ENCODE measurements at places on chromosomes 13 and 19.
A peak's percentile ranks its signal among the peaks of the same experiment; 100 is the strongest.

GRCh38 chr19:47272448-47273312, 2.0 kb upstream of the INAFM1 start:
- DNase-seq = no peak

GRCh38 chr13:111267784-111268183, 52.7 kb upstream of the TEX29 start:
- no peak for DNase-seq

DNA sequence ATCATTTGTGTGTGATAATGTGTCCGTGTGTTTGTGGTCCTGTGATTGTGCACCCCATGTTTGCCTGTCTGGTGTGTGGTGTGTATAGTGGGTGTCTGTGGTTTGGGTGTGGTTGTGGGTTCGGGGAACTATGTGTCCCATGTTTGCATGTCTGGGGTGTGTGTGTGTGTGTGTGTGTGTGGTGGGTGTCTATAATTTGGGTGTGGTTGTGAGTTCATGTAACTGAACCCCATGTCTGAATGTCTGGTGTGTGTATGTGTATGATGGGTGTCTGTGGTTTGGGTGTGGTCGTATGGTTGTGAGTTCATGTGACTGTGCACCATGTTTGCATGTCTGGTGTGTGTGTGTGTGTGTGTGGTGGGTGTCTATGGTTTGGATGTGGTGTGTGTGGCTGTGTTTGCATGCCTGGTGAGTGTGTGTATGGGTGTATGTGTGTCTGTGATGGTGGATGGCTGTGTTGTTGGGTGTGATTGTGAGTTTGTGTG, 11.1 kb upstream of the NFIX start:
- no peak for DNase-seq

GRCh38 chr13:74203576-74203975, 69.4 kb upstream of the KLF12 start:
- peak; percentile 24 for DNase-seq

DNA sequence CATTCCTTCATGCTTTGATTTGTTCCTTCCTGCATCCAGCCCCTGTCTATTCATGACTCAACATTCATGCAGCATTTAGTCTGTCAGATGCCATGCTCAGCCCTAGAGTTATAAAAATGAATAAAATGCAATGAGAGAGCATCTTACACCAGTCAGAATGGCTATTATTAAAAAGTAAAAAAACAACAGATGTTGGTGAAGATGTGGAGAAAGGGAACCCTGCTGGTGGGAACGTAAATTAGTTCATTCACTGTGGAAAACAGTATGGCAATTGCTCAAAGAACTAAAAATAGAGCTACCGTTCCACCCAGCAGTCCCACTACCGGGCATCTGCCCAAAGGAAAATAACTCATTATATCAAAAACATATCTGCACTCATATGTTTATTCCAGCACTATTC, 70.0 kb upstream of the GTF3A start:
- no peak for DNase-seq

- no peak for DNase-seq
Measured at GRCh38 chr13:94559222-94559795, 36.6 kb downstream of the TGDS start.

DNA sequence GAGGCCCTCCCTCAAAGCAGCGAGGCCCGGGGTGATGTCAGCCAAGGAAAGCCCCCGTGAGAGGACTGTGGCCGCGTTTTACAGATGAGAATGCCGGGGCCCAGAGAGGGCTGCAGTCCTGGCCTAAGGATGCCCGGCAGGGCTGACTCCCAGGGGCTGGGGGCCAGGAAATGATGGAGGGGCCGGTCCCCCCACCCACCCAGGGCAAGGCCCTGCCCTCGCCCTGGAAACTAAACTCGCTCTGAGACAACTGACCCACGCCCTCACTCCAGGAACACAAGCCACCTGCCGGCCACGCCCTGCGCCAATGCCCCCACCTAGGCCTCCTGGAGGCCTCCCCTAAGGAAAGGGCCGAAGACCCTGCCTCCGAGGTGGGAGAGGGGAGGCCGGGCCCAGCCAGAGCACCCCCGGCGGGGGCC, 7.2 kb downstream of the ZBTB7A start:
- no peak for DNase-seq

GRCh38 chr19:7759156-7759555, 3.9 kb upstream of the CLEC4M start:
- DNase-seq = no peak

- no peak for DNase-seq
Measured at GRCh38 chr13:46618694-46619254, 65.8 kb downstream of the LRCH1 start.

- no peak for DNase-seq
Measured at GRCh38 chr13:20369886-20370361, 137.8 kb upstream of the GJB6 start.

GRCh38 chr13:50070186-50070585, 54.9 kb downstream of the KCNRG start:
- DNase-seq = no peak

GRCh38 chr19:45922281-45922680, 7.7 kb upstream of the NANOS2 start:
- no peak for DNase-seq

- no peak for DNase-seq
Measured at GRCh38 chr13:59352600-59352999, 811.1 kb downstream of the DIAPH3 start.

DNA sequence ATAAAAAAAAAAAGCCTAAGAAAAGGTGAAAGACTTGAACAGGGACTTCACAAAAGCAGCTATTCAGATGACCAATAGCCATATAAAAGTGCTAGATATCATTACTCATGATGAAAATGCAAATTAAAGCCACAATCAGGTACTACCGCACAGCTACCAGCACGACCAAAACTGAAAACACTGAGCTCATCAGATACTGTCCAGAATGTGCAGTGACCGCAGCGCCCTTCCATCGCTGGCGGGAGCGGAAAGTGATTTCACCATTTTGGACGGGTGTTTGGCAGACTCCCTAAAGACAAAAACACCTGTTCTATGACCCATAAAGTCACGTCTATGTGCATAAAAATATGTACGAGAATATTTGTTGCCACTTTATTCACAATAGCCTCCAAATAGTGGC, 60.7 kb downstream of the SLC6A16 start:
- DNase-seq = no peak

DNA sequence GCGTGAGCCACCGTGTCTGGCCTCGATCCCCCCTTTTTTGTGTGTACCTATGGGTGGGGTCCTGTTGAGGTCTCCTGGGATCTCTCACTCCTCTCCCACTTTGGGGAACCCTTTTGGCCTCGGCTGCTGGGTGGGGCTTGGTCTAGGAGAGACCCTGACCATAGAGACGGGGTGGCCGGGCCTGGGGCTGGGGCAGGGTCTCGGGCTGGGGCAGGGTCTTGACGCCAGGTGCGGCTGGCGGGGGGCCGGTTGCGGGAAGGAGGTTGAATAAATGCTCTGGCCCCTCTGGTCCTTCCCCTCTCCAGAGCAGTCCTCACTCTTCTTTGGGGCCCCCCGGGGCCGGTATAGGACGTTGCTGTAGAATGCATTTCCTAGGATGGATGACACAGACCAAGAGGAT, 9.7 kb downstream of the TMIGD2 start:
- DNase-seq = no peak

GRCh38 chr19:1223018-1223855, 14.6 kb downstream of the CBARP start:
- DNase-seq = no peak

DNA sequence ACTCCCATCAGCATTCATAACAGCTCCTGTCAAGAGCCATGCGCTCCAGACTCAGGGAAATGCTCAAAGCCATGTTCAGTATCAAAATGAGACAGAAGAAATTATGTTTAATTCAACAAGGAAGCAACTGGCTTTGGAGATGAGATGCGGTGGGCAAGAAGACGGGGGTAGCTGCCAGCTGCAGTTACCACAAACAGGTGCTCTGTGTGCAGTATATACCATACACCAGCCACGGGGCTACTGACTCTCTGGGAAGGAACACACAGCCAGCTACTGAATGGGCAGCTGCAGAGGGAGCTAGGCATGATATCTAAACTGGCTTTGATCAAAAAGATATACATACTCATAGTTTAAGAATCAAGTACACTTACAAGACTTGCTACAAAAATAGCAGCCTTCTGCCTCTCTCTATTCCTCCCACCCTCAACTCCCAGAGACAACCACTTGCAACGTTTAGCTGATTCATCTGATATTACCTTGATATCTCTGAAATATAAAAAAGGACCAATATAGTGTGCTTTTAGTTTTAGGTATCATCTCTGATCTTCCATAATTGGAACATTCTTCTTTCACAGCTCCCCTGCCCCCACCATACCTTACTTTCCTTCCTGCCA, 593.0 kb downstream of the UQCRFS1 start:
- DNase-seq = no peak

- DNase-seq = no peak
Measured at GRCh38 chr19:43812688-43813087, 10.4 kb upstream of the LYPD5 start.

DNA sequence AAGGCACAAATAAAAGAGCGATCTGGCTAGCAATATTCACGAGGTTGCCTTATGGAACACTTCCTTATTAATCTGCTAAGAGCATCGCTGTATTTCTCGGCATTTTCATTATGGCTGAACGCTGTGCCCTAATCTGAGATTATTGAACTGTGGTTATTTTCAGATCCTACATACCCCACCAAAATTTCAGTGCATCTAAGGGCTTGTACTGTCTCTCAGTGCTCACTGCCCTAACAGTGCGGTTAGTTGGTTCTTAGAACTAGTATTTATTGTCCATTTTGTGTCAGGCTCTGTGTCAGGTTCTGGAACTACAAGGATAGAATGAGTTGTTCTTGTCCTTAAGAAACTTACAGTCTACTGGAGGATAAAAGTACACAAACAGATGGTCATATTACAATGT, 51.6 kb downstream of the FLT3 start:
- DNase-seq = no peak

DNA sequence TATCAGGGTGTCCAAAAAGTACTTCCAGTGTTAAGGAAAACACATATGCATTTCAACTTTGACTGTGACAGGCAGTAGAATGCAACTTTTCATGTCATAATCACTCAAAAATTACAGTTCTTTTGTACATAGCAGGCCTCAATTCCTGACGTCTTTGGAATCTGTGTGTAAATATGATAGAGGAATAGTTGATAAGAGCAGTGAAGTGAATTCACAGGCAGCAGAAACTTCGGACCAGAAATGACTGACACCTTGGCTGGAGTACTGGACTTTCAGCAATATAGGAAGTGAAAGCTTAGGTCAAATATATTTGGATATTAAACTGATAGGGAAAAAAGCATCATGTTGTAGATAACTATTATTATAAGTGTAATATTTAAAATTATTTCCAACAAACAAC, 1741.2 kb upstream of the PCDH20 start:
- DNase-seq = no peak

DNA sequence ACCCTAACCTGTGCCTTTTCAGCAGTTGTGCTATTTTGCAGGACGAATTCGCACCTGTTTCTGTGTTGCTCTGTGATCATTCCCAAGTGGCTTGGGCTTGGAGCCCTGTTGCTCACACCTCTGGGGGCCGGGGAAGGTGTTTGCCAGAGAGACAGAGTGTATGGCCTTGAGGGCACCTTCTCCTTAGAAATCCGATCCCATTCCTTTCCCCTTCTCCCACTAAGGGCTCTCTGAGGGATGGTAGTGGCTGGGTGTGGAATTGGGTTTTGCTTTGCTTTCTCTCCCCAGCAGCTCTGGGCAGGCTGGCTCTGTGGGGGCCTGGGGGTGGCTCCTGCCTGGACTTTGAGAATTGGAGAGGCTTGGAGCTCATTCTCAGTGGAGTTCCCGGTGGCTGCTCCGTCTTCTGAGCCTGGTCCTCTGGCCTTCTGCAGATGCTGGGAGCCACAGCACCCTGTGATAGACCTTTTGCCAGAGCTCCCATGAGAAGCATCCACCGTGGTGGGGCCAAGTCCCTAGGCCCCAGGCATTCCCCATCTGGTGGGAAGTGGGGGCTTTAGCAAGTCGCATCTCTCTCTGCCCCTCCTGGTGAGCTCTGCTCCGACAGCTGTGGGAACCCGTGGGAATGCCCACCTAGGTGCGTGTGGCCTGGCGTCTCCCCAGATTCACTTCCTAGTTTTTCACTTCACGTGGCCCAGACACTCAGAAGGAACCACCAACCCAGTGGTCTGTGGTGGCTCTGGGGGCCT, 26.1 kb downstream of the ATP11A start:
- DNase-seq = no peak

DNA sequence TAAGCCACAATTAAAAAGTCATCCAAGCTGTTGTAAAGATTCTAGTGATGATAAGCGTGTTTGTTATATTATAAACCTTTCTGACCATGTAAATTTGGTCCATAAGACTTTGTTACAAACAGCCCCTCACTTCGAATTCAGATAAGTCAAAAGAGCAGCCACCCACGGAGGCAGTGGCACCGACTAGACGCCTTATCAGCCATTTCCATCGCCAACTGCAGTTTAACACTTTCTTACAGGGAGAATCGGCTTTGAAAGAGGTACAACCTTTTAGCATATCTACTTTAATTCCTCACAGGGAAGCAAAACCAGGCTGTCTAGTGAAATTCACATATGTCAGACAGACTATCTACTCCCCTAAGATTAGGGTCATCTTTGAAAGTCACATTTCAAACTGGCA, 47.5 kb downstream of the SOX21 start:
- no peak for DNase-seq

DNA sequence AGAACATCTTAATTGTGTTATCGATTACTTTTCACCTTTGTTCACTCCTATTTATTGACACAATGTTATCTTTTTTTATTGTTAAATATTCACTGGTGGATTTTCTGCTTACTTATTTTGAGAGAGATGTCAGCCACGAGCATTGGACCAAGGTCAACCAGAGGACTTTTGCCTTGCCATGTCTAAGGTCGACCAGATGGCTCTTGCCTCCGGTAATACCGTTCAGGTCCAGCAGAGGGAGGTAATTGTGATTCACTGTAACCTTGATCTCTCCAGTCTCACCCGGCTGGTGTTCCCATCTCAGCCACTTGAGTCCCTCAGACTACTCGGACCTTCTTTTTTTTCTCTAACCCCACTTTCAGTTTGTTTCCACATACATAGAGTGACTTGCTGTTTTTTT, 1438.1 kb downstream of the UQCRFS1 start:
- DNase-seq = no peak

- no peak for DNase-seq
Measured at GRCh38 chr13:59413126-59413525, 750.6 kb downstream of the DIAPH3 start.

- no peak for DNase-seq
Measured at GRCh38 chr13:40438999-40439797, 227.2 kb downstream of the FOXO1 start.

All from smooth muscle cell of the brain vasculature (primary cell).